Stimulated activated CD8-positive, alpha-beta memory T cell treated with anti-CD3 and anti-CD28 coated beads, Interleukin-4, amount 100 ng/mL, for 24 hours (primary cell): ENCODE measurements at places on chromosomes 5 and 9.

DNA sequence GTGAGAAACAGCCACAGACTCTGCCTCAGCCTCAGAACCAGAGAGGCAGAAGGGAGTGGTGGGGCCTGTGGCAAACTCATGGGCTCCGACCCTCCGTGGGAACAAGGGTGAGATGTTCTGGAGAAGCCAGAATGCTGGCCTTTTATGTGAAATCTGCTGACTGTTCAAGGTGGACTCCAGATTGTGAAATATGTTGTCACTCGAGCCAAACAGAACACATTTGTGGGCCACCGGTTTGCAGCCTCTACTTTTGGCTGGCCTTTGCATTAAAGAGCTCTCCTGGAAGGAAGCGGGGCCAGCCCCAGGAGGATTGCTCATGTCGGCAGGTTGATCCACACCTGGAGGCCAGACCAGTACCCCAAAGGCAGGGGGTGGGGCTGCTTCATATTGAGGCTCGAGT lies 62.4 kb downstream of the ERGIC1 start:
- no peak for DNase-seq

- no peak for DNase-seq
These were observed 31.3 kb upstream of the GRIA1 start for GRCh38 chr5:153459051-153459743.

- no peak for DNase-seq
These were observed 333.7 kb upstream of the EDIL3 start for GRCh38 chr5:84718377-84718776.

DNA sequence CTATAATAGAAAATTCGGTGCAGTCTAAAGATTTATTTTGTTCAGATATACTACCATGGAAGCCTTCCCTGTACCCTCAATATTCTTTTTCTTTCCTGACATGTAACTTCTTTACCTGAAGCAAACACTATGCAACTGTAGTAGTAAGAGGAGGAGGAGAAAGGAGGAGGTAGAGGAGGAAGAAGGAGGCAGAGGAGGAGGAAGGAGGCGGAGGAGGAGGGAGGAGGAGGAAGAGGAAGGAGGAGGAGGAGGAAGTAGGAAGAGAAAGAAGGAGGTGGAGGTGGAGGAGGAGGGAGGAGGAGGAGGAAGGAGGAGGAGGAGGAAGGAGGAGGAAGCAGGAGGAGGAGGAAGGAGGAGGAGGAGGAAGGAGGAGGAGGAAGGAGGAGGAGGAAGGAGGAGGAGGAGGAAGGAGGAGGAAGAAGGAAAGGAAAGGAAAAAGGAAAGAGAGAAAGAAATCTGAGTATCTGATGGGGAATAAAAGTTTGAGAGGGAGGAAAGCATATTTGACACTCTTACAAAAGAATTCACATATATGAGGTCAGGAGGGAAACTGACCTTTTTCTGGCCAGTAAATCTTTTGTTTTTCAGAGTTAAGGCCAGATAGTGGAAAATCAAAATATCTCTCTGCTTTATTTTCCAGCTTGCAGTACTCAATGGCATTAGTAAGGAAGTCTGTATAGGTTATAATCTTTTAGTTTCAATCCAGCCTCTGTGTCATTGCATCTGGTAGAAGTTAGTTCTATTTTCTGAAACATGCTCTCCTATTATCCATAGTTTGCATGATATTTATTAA lies 114.5 kb upstream of the LPAR1 start:
- no peak for DNase-seq

GRCh38 chr9:68585034-68585761 lies 44.5 kb upstream of the TMEM252 start:
- DNase-seq, result no peak

DNA sequence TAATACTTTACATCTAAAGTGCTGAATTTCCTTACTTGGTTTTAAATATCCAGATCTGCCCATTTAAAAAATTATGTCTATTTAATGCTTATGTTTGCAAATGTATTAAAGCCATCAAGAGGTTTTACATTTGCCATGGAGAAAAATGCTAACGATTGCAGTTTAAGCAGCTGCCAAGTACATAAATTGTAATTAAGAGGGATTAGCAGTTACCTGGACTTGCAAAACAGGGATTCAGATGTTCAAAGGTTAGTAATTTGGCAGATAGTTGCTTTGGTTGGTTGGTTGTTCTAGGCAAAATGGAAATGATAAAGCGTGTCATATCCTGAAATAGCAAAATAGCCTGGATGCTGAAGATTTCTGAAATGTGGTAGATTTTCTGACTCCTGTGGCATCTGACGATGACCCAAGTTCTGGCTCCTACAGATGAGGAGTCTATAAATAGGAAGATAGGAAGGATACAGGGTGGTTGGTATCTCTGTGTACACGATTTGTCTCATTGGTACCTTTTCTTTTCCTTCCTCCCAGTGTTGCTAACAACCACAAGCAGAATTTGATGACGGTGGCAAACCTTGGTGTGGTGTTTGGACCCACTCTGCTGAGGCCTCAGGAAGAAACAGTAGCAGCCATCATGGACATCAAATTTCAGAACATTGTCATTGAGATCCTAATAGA lies 282.9 kb downstream of the NR3C1 start:
- DNase-seq, result no peak

- DNase-seq, result no peak
These were observed 13.6 kb upstream of the AKNA start for GRCh38 chr9:114401344-114401743.

DNA sequence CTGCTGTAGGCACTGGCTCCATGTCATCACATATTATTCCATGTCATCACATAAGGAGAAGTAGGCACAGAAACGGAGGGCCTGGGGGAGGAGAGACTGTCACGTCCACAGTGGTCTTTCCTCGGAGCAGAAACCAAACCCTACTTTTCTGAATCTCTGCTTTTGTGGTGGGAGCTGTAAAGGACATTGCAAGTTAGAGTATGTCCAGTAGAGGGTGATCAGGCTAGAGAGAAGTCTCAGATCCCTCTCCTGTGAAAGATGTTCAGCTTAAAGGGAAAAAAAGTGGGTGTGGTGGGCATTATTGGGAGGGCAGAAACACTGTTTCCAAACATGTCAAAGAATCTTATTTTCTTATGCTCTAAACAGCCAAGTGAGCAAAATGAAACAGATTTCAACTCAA lies 19.4 kb upstream of the FBP2 start:
- no peak for DNase-seq

DNA sequence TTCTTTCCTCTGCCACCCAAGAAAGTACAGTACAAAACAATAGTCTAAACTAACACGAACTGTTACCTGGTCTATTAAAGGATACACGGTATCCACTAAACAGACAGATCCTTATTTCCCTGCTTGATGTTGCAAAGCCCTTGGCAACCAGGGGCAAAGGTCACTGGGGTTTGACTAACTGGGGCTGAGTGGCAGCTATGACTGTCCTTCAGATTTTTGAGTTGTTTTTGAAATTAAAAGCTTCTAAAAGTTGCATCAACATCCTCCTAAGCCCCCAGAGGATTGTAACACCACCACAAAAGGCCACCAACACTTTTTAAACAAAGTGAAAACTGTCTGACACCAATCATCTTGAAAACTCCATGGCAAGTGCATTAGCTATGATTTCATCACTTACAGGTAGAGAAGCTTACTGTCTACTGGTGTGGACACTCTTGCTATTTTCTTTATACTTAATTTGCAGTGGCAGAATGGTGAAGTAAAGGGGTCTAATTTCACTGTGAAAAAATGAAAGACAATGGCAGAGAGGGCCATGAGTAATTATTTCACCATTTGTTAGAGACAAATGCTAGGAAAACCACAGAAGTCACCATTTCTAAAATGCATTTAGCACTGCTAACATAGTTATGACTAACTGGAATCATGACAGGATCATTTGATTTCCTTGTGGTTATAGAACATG lies 292.4 kb downstream of the EFNA5 start:
- DNase-seq, result no peak

DNA sequence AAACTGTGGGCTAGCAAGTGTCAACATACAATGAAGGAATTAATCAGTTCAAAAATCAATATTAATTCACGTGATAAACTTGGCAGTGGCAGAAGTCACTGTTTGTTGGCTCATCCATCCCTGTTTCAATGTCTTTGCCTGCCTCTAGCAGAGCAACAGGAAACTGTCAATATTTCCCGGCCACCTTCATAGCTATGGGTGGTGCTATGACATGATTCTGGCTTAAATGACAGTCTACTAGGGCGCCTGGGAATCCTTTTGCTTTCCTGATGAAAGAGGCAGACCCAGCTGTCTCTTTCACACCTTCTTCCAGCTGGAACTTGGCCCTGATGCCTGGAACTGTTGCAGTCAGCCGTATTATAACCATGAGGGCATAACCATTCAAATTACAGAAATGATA lies 72.1 kb upstream of the DNAH5 start:
- no peak for DNase-seq

GRCh38 chr9:113387560-113388230 lies 10.9 kb upstream of the HDHD3 start:
- no peak for DNase-seq

DNA sequence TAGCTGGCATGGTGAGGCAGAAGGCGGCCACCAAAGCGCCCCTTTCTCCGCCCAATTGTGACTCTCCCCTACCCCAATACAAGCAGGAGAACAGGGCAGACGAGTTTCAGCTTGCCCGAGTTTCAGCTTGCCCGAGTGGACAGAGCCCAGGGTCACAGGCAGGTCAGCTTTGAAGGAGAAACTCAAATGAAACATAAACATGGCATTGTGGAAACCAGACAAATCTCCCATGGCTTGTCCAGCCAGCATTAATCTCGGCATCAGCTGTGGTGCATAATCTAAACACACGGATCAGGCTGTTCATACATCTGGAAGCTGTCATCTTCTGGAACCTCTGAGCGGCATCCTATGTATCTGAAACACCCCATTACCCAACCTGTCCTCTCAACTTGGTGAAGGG lies 16.9 kb downstream of the PTCH1 start:
- DNase-seq, result no peak

DNA sequence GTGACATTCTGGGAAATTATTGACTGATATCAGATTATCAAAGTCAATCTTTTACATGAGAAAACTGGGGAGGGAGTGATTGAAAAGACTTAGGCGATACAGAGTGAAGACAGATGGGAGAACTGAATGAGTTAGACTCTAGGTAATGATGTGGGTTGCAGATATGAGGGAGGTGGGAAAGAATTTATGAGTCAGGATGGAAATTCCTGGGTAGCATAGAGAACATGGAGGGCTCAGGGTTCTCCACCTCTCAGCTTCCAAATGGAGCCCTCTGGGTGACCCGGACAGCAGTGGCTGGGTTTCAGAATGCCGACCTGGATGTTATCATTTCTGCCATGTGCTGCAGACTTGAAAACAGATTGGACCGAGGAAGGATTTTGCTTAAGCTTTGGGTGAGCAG lies 75.4 kb upstream of the SHB start:
- no peak for DNase-seq

- no peak for DNase-seq
These were observed 138.5 kb upstream of the S1PR3 start for GRCh38 chr9:88852794-88853193.

- DNase-seq, result no peak
These were observed 5.8 kb upstream of the ENG start for GRCh38 chr9:127860260-127860659.

GRCh38 chr5:150860246-150860821 lies 14.0 kb downstream of the IRGM start:
- no peak for DNase-seq

- DNase-seq, result no peak
These were observed 40.0 kb upstream of the IPPK start for GRCh38 chr9:92709954-92710353.

GRCh38 chr5:149865746-149866145 lies 78.8 kb downstream of the PDE6A start:
- no peak for DNase-seq

DNA sequence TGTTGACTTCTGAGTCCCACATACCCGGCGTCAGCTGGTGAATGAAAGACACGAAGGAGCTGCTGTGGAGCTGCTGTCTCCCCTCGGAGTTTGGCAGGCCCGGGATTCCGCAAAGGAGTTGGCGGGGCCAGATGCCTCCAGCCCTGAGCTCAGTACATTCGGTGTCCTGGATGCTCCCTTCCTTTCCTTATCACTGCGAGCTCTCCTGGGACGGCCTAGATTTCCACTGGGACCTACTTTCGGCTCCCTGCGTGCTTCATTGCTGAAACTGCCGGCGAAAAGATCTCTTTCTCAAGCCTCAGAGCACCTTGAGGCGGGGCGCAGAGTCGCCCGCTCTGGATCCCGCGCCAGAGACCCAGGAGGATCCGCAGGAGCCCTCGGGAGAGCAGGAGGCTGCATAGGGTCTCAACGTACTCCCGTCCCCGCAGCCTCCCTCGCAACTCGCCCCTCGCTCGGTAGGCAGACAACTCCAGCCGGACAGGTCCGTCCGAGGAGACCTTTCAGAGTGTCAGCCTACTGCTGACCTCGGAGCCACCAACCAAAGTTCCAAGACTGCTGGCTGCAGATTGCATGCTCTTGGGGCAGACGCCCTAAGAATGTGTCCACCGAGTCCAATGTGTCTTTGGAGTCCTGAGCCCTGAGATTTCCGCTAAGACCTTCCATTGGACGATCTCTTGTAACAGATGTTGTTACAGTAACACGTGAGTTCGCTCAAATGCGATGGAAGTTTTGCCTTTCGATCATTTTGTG lies 6.1 kb downstream of the ANXA2R start:
- DNase-seq, result no peak

DNA sequence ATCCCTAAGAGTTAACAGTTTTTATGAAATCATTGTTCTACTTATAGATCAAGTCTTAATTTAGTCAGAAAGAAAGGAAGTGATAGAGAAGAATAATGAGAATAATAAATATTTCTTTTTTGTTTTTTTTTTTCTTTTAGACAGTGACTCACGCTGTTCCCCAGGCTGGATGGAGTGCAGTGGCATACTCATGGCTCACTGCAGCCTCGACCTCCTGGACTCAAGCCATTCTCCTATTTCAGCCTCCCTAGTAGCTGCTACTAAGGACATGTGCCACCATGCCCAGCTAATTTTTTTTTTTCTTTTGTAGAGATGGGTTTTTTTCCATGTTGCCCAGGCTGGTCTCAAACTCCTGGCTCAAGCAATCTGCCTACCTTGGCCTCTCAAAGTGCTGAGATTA lies 11.0 kb downstream of the IFNA21 start:
- DNase-seq, result no peak

DNA sequence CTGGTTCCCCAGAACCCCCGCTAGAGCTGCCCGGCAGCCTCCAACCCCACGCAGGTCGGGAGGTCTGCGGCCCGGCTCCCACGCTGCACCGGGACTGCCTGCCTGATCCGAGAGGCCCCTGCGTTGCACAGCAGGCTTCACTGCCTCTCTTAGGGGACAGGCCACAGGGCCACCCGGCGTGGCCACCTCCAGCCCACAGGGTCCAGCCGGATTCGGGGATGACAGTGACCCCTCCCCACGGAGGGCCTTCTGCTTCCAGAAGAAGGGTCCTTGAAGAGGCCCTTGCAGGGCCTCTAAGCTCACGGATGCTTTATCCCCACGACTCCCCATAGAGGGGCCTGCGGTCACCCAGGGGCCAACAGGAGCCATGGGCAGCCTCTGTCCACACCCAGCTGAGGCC lies 66.1 kb upstream of the PPP1R26 start:
- no peak for DNase-seq

DNA sequence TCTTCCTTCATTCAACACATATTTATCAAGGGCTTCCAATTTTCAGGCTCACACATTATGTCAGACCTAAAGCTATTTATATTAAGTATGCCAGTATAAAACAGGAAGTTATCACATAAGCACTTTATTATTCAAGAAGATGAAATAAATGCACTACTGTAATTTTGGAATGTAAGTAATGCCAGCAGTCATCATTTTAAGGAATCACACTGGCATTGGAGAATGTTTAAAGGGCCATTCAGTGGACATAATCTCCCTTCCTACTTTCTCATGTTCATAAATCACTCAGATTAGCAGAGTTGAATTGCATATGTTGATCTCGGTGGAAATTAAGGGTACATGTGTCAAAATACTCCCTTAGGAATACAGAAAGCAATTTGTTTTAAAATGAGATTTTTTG lies 164.4 kb downstream of the GIN1 start:
- no peak for DNase-seq
